Hypothalamus (tissue), 51 donors: ENCODE measurements at places on chromosomes 6 and 20.

- no peak for DNase-seq
These were observed 202.0 kb upstream of the RAB32 start for GRCh38 chr6:146341493-146342230.

DNA sequence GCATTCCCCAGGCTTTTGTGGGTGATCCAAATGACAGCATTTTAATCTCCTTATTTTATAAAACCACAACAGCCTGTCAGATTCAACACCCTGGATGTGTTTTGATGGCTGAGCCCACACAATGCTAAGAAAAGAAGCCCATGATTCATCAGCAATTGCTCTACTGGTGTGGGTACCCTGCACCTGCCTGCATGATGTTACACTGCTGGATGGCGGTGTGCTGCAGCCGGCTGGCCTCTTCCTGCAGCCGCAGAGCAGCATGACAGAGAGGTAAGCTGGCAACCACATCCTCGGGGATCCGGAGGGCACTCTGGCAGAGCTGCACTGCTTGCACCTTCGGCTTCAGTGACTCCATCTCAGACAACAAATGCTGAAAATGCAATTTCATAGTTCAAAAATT is 327.5 kb downstream of the SYNE1 start:
- DNase-seq, result no peak

DNA sequence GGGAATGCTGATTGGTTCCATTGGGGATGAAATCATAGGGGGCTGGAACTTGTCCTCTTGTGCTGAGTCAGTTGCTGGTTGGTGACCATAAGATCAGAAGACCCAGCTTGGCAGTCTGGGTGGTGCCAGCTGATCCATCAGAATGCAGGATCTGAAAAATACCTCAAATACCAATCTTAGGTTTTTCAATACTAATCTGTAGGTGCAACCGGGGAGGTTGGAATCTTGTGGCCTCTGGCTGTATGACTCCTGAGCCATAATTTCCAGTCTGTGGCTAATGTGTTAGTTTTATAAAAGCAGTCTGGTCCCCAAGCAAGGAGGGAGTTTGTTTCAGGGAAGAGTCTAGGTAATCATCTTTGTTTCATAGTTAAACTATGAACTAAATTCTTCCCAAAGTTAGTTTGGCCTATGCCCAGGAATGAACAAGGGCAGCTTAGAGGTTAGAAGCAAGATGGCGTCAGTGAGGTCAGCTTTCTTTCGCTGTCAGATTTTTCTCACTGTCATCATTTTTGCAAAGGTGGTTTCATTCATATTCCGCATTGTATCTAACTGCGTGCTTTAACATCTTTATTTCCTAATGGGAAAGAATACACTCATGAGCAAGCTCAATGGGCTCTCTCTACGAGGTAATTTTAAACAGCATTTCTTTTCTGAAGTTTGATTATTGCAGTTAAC is 2.0 kb downstream of the ARMH2 start:
- DNase-seq, result no peak

DNA sequence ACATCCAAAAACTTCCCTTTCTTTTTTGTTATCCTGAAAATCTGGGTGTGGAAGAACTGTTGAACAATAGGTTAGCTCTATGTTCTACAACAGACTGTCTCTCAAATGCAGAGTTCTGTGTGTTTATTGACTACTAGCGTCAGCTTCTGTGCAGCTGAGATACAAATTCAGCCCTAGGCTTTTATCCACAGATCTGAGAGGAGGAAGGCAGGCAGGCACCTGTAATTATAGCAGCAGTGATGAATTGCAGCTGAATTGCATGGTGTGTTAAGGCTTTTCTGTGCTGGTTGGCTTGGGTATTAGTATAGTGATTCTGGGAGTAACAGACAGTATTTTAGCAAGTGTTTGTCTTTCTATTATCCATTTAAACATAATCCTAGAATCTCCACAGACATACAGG is 24.4 kb downstream of the GRIK2 start:
- no peak for DNase-seq

DNA sequence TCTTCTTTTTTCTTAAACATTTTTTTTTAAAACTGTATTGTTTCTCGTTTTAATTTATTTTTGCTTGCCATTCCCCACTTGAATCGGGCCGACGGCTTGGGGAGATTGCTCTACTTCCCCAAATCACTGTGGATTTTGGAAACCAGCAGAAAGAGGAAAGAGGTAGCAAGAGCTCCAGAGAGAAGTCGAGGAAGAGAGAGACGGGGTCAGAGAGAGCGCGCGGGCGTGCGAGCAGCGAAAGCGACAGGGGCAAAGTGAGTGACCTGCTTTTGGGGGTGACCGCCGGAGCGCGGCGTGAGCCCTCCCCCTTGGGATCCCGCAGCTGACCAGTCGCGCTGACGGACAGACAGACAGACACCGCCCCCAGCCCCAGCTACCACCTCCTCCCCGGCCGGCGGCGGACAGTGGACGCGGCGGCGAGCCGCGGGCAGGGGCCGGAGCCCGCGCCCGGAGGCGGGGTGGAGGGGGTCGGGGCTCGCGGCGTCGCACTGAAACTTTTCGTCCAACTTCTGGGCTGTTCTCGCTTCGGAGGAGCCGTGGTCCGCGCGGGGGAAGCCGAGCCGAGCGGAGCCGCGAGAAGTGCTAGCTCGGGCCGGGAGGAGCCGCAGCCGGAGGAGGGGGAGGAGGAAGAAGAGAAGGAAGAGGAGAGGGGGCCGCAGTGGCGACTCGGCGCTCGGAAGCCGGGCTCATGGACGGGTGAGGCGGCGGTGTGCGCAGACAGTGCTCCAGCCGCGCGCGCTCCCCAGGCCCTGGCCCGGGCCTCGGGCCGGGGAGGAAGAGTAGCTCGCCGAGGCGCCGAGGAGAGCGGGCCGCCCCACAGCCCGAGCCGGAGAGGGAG is 580 bp downstream of the VEGFA start:
- DNase-seq, result no peak

GRCh38 chr6:7152462-7152861 is 44.7 kb downstream of the RREB1 start:
- no peak for DNase-seq

DNA sequence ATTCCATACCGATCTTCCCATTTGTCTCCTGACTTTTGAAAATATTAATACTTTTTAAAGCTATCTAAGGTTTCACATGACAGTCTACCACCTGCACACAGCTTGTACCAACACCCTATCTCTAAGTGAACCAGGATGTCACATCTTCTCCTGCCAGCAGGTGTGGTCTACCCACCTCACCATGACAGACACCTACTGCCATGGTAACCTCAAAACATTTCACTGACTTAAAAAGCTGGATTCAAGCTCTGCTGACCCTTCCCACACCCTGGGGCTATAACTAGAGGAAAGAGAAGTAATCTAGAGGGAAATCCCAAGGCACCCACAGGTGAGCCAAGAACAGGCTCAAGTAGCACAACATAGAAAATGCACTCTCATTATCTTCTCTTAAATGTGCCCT is 1.2 kb downstream of the SLC17A3 start:
- no peak for DNase-seq

DNA sequence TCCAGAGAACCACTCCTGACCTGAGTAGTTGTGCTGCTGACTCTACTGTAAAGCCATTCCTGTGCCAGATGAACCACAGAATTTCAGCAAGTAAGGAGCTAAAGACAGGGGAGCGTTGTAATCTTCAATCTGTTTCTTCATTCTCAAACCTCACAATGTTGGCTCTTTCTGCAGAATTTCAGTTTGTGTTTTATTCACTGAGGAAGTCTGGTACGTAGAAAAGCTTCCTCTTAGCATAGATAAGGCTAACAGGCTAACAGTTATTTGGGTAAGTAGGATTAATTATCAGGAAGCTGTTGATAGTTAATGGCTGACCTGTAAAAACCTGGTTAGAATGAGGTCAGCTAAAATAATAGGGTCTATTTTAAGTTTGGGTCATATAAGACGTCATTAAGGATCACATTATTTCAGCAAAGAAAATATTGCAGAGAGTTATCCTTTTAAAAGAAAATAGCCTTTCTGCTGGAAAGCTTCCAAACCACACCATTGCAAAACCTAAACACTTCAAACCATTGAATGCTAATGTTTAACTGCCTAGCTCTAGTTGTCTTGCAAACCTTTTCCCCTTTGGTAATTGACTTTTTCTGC is 14.1 kb upstream of the TENT5A start:
- DNase-seq, result no peak

- DNase-seq, result no peak
These were observed 155.8 kb downstream of the MBOAT1 start for GRCh38 chr6:20056350-20056992.

DNA sequence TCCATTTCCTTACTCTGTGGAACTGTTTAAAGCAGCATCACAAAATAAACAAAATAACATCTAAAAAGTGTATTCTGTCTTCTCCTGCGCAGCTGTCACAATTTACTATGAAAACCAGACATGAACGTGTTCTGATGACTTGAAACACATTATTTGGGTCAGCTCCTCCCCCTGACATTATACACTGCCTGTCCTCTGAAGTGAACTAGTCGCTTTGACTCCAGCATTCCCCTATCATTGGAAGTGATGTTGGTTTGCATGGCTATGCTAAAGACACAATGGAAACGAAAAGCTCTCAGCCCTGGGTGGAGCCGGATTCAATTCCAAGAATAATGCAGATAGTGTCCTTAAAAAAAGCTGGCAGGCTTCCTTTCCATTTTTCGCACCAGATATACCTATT is 125.9 kb downstream of the FYN start:
- DNase-seq, result no peak

- DNase-seq, result no peak
These were observed 35.8 kb upstream of the IFNGR1 start for GRCh38 chr6:137254966-137255365.

- no peak for DNase-seq
These were observed 2.6 kb upstream of the HLA-B start for GRCh38 chr6:31359581-31359980.

GRCh38 chr6:90982051-90982450 is 395.2 kb upstream of the MAP3K7 start:
- DNase-seq, result no peak

DNA sequence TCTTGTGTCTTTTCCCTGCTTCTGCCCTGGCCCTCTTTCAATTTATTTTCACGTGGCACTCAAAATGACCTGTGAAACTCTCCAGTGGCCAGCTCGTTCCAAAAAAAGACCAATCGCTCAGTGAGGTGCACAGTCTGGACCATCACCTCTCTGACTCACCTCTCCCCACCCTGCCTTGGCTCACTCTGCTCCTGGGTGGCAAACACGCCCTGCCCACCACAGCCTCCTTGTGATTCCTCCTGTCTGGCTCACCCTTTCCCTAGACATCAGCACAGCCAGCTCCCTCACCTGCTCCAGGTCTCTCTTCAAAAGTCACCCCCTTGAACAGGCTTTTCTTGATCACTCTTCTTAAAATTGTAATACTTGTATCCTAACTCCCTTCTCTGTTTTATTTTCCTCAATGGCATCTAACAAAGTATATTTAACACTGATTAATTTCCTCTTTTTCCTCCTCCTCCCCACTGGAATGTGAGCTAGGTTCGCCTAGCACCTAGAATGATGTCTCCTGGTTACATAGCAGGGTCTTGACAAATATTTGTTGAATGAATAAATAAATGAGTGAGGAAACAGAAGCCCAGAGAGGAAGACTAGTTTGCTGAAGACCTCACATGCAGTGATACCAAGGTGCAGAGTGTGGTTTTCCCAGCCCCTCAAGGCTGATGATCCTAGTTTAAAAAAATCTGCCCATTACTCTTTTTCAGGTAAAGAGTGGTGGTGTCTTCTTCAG is 109.0 kb downstream of the GJA10 start:
- DNase-seq, result no peak

GRCh38 chr6:47135772-47136171 is 93.6 kb upstream of the ADGRF1 start:
- DNase-seq, result no peak

DNA sequence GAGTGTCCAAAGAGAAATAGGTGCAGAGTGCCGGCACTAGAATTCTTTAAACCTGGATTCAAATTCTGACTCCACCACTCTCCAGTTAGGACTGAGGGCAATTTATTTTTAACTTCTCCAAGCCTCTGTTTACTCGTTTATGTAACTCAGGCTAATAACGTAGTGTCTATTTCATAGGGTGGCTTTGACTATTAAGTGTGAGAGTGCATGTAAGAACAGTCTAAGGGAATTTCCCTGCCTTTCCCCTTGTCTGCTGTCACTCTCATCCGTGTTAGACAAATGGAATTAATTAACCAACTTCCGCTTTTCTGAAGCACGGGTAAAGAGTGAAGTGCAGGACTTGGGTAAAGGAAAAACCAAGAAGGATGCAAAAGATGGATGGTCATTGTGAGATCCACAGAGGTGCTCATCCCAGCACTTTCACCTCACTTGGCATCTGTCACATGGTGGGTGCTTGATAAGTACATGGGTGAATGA is 4.1 kb upstream of the ZKSCAN8 start:
- no peak for DNase-seq

DNA sequence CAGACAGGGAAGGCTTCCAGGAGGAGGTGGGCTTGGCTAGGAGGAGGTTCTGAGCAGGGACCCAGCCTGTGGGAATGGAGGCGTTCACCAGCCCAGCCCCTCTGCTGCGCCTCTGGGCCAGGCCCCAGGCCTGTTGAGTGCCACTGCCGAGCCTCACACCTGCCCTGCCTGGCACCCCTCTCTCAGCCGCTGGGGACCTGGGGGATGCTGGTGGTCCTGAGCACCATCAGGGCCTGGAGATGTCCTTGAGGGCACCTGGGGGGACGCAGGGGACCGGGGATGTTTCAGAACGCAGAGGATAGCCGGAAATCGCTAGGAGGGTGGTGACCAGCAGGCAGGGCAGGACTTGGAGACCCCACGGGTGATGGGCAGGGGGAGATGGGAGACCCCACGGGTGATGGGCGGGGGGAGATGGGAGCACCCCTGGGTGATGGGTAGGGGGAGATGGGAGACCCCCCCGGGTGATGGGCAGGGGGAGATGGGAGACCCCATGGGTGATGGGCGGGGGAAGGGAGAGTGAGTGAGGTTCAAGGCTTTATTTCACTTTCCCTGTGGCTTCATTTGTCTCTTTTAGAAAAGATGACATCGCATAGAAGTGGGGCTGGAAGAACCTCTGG is 12.7 kb downstream of the GATA5 start:
- DNase-seq, result no peak

DNA sequence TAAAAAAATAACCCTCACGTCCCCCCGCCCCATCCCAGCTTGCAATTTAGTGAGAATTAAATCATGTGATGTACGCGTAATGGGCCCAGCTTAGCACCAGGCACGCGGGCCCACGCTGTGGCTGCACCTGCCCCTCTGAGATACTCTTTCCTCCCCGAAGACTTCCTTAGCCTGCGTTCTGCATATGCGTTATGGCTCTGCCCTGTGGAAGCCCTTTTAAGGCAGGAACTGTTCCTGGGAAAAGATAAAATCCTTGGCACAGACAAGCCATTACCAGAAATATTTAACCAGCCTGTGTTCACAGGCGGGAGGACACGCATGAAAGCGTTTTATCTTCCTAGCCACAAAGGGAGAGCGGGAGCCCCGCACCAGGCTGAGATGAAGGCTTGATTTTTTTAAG is 311.0 kb downstream of the LRFN2 start:
- DNase-seq, result no peak

- DNase-seq, result no peak
These were observed 615 bp upstream of the UBE2J1 start for GRCh38 chr6:89353118-89353556.
